ENCODE measurements at places on chromosomes 1 and 21.

DNA sequence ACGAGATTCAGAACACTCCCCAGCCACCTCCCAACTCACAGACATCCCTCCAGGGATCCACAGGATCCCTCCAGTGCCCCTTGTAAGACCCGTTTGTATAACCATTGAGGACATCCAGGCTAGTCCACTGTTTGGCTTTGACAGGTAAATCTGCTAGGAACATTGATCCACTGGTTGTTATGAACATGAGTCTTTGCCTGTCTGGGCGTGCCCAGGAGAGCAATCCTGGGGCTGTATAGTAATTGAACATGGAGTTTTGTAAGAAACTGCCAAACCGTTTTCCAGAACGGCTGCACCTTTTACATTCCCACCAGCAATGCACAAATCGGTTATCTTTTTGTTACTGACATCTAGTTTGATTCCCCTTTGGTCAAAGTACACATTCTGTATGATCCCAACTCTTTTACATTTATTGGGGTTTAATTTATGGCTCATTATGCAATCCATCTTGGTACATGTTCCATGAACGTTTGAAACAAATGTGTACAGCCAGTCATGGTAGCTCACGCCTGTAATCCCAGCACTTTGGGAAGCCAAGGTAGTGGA, 88.7 kb downstream of the WDR4 start:
- DNase-seq, result no peak

DNA sequence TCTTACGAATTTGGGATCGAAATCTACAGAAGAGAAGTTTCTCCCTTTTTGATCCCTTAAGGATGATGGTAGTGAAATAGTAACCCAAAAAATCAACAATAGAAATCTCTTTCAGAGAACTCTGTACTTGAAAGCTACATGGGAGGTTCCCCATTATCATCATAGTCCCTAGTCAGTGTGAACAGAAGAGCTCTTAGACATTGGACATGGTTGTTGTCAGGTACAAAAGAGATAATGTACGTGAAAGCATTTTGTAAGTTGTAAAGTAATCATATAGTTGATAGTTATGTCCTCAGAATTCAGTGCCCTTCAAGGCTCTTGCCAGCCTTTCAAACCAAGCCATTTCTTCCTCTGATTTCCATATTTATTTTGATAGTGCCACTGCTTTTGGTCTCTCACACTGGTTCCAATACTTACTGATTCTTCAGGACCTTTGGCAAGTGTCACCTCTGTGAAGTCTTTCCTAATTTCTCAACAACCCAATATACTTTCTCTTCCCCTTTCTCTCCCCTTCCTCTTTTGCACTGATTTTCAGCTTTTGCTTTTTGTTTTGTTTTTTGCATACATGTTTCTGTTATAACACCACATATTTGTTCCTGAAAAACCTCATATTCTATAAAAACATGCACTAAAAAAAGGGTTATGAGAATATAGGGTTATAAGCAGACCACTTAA, 22.4 kb downstream of the VPS45 start:
- no peak for DNase-seq

DNA sequence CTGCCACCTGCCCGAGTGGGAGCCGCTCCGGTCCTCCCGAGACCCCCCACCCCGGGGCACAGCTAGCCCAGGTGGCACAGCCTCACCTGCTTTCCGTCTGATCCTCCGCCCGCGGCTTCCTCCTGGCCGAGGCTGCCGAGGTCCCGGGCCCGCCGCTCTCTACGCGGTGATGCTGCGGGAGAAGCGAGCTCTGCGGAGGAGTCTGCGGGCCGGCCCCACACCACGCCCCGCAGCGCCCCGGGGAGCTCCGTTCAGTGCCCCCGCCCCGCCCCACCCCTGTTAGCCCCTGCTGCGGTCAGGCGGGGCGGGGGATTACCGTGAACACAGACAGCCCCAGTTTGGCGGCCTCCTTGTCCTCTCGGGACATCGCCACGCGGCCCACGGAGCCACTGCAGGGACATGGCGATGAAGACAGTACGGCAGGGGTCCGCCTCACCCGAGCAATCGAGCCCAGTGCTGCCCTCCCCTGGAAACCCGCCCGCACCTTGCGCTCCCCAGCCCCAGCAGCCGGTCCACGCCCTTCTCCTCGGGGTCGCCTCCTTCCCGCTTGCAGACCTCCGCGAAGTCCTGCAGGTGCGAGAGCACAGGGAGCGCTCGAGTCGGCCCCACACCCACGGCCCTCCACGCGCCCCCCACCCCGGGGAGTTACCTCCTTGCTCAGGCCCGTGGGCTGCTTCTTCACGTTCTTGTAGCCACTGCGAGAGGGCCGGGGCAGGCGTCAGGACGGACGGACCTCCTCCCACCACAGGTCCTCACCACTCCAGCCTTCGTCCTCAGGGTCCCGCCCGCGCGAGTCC, 933 bp downstream of the C1orf35 start:
- peak; percentile 5 for DNase-seq

- DNase-seq, result no peak
Measured at GRCh38 chr21:26394341-26394740, 178.7 kb downstream of the CYYR1 start.

DNA sequence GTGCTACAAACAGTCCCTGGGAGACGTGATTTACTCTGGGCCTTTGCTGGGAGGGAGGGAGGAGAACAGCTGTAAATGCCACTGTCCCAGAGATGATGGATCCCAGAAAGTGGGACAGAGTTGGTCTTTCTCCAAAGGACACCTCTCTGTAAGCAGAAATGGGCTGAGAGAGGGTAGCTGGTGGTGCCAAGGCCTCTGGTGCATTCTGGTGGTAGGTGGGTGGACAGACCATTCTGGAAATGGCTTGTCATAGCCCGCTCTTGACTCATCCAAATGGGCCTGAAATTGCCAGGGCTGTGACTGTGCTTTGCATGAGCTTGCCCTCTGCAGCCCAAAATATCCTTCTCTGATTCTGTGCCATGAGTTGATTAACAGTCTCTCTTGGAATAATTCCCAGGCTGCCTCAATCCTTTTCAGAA, 36.1 kb downstream of the CCDC185 start:
- no peak for DNase-seq

GRCh38 chr1:167936930-167937708, at the start of gene MPC2:
MPC2 (minus strand) TSS chr1:167937072; CDS start chr1:167935841, 1,231 bp downstream.
- DNase-seq, result peak; percentile 43

- no peak for DNase-seq
Measured at GRCh38 chr1:78619803-78620579, at the start of gene IFI44L. IFI44L (plus strand) TSS chr1:78620448; CDS start chr1:78627916, 7,468 bp downstream.

- no peak for DNase-seq
Measured at GRCh38 chr1:216448011-216448510, 24.8 kb upstream of the USH2A start.

DNA sequence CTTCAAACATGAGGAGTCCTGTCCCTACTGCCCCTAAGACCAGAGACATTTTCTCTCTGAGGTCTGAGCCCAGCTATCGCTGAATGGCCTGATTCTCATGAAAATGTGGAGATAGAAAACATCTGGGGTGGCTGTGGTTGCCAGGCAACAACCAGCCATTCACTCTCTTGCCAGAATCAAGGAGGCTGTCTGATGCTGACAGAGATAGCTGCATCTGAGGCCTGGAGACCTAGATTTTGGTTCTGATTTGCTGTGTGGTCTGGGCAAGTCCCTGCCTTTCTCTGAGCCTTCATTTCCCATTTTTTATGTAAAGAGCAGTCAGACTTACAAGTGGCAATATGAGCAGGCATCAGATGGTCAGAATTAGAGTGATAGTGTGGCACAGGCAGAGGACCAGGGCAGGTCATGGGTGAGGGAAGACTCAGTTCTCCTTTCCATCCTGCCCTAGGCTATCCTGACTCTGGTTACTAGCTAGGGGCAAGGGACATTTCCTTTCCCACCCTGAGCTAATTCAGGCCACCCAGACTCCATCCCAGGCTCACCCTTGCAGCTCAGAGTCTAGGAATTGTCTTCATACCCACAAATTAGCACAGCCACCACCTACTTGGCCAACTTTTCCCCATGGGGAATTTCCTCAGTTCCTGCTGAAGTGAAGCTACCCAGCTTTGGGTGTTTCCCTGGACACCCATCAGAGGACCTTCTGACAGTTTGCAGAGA, 20.0 kb upstream of the RNF19B start:
- DNase-seq, result no peak

DNA sequence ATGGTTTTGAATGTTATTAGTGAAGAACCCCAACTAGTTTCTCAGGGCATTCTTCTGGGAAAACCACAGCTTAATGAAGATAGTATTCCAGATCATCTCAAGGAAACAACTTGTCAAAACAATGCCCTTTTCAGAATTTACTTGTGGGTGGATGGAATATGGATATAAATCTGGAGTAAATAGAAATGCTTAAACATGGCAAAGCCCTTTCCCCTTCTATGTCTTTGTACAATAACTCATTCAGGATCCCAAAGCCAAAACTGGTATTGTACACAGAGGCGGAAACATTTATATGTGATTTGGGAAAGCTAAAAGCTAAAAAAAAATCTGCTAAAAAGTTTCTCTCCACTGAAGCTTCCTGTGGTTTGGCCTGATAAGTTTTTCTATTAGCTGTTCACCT, 55.5 kb upstream of the RGS5 start:
- no peak for DNase-seq

DNA sequence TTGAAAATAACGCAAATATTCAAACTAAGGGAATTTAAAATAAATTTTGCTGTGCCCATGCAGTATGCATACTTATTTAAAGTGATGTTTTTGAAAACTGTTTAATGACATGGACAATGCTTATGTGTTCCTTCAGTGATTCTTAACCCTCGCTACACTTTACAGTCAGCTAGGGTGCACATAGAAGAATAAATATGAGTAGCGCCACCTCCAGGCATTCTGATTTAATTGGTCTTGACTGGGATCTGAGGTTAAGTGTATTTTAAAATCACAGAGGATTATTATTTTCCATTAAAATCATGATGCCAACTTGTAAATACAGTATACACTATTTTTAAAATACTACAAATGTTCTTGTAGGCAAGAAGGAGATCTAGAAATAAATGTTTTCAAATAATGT, 373.5 kb upstream of the ADGRL4 start:
- DNase-seq, result no peak

GRCh38 chr1:10347109-10347508, 51.8 kb upstream of the PGD start:
- DNase-seq, result no peak

DNA sequence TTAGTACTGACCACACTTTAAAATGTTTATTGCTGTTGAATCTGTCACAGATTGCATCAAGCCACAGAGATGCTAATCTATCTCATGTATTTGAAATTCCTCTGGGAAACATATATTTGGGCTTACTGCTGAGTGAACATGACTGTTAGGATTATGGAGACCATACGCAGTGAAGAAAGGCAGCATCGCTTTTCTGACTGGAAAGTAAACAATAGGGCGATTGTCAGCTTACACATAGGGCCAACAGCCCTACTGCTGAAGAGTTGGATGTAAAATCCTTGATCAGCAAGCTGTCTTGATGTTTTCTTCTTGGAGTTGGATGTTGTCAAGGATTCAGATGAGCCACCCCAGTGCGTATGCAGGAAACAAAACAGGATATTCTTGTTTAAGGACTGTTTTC, 368.7 kb upstream of the ADGRL2 start:
- DNase-seq, result no peak

DNA sequence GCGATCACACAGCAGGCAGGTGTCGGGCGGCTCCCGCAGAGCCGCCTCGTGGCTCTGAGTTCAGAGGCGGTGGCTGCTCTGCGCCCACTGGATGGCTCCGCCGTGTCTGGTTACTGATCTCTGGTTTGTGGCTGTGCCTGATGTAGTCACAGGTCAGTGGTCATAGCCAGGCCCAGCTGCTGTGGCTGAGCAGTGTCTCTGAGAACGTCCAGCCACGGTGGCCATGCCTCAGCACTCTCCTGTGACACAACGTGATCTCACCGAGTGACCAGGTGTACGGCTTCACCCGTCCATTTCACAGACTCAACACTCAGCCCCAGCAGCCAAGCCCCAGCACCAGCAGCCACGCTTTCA, 61.2 kb downstream of the KCNN3 start:
- DNase-seq, result no peak

DNA sequence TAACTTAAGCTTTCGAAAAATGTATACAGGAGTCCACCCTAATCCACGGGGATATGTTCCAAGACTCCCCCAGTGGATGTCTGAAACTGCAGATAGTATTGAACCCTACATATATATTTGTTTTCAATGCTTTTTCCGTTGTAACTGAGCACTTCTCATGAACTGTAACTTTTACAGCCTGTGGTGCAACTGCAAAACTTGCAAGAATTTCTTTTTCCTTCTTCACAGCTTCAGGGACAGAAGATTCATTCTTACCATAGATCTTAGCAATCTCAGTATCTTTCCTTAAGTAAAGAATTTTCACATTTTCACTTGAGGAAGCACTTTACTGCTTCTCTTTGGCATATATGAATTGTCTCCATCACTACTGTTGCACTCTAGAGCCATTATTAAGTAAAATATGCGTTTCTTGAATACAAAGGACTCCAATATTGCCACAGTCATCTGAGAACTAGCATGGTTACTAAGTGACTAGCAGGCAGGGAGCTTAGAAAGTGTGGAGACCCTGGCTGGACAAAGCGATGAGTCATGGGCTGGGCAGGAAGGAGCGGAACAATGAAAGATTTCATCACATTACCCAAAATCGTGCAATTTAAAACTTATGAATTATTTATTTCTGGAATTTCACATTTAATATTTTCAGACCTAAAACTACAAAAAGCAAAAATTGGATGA, 14.1 kb downstream of the DPYD start:
- DNase-seq, result peak; percentile 69

- DNase-seq, result no peak
Measured at GRCh38 chr1:201946224-201946908, at the start of gene LMOD1. LMOD1 (minus strand) TSS chr1:201946548; CDS start chr1:201946340, 208 bp downstream.

GRCh38 chr21:39842741-39843459, 24.3 kb upstream of the PCP4 start:
- no peak for DNase-seq

GRCh38 chr1:224406216-224406615, 28.4 kb downstream of the WDR26 start:
- DNase-seq, result no peak

DNA sequence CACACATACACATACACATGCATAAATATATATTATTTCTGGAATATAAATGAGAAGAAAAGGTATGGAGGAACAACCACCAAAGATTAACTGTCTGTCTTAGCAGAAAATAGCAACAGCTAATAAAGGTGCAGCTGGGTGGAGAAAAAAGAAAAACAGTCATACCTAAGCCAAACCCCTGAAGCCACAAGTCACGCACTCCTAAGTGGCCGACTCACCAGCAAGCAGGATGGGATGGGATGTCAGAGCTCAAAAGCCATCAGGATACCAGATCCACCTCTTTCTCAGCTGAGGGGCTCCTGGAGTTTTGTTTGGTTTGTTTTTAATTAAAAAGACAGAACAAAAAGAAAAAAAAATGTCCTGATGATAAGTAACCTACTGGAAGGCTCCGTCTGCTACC, 64.7 kb upstream of the HIVEP3 start:
- no peak for DNase-seq

Data from SW 1271 (cell line).